ENCODE measurements at places on chromosomes 11 and 22.

DNA sequence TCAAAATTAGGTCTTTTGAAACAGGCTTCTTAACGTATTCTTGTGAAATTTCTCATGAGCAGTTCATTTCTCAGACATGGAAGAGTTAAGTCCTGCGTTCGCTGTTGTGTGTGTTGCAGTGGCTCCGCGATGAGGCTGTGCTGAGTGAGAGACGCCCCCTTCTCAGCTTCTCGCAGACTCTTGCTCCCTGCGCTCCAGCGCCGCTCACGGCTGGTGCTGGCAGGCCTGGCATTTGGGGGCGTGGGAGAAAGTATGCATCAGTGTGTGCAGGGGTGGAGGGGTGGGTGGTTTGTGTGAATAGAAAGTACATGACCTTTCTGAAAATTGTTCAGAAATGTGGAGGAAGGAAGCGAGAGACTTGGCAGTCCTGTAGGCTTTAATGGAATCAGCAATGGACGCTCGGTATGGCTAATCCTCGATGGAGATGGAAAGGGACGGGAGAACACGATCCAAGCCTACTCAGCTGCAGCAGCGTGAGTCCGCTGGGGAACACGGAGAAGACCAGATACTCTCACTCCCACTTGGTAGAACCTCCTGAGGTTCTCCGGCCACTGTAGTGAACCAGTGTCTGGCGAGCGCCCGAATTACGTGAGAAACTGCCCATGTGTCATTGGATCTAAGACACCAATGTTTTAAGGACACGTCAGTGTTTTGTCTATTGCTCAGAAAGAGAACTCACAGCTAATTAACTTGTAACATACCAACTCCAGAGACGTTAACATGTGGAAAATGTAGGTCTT is 5.9 kb downstream of the TAB1 start:
- DNase-seq, result no peak

- DNase-seq, result no peak
Observed at GRCh38 chr11:85086504-85087284, 540.5 kb downstream of the DLG2 start.

DNA sequence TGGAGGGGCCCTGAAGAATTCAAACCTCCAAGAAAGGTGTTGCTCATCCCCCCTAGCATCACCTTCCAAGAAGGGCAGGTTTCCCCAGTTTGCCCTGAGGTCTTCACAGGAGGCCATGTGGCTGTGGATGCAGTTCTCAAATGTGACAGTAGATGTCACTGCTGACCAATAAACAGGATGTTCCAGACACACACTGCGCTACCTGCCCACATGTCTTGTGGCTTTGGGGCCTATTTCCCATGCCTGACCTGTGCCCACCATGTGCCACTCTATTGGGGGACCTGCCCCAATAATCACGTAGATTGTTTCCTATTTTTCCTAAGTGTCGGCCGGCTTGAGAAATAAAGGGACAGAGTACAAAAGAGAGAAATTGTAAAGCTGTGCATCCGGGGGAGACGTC is 4.5 kb downstream of the GSTT2 start:
- DNase-seq, result no peak

DNA sequence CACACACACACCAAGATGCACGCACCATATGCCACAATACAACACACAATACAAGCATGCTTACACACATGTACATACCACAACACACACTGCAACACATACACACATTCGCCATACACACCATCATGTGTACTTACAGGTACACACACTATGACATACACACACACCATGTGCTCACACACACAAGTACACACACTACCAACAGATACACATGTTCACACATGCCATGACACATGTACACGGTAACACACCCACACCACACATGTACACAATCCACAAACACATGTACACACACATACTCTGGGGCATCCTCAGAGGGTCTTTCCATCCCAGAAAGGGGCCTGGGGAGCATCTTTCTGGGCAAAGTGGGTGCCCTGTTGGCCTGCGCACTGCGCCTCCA is 82.2 kb downstream of the ST3GAL4 start:
- DNase-seq, result no peak
